ENCODE measurements at places on chromosomes 5 and 9.

GRCh38 chr5:139205124-139205523 is 7.0 kb upstream of the SIL1 start:
- DNase-seq = no peak

DNA sequence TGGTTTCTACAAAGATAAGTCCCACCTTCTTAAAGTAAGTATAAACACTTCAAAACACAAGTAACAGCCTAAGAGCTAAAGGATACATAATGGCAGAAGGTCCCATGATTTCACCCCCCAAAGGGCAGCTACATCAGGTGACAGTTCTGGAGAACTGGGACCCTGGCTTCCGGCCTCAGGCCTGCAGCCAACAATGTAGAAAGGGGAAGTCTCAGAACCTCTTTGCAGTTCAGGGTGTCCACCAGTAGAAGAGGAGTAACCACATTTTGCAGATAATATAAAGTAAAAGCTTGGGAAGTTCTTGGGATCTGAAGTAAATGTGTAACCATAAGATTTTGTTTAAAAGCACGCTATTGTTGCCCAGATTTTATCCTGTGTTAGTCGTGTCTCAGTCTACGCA is 267.4 kb upstream of the VLDLR start:
- no peak for DNase-seq

- DNase-seq = no peak
These were observed 12.2 kb upstream of the F2R start for GRCh38 chr5:76703707-76704106.

DNA sequence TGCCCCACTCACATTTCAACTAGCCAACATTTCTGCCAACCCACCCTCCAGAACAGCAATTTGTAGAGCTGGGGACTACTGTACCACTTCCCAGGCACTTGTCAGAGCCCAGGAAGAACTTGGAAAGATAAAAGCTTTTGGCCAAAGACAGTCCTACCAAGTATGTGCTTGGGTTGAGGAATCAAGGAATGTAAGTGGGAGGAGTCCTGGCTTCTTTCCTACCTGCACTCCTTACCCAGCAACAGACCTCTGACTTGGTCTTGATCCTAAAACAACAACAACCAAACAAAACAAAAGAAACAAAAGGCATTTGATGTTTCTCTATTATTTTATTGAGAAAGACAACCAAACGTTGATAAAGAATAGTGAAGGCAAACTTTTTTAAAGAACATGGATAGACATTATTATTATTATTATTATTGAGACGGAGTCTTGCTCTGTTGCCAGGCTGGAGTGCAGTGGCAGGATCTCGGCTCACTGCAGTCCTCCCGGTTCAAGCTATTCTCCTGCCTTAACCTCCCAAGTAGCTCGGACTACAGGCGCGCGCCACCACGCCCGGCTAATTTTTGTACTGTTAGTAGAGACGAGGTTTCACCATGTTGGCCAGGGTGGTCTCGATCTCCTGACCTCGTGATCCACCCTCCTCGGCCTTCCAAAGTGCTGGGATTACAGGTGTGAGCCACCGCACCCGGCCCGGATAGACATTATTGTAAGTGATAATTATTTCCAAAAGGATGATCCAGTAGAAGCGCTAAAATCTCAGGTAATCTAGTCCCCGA is 33.5 kb downstream of the ANXA2R start:
- no peak for DNase-seq

DNA sequence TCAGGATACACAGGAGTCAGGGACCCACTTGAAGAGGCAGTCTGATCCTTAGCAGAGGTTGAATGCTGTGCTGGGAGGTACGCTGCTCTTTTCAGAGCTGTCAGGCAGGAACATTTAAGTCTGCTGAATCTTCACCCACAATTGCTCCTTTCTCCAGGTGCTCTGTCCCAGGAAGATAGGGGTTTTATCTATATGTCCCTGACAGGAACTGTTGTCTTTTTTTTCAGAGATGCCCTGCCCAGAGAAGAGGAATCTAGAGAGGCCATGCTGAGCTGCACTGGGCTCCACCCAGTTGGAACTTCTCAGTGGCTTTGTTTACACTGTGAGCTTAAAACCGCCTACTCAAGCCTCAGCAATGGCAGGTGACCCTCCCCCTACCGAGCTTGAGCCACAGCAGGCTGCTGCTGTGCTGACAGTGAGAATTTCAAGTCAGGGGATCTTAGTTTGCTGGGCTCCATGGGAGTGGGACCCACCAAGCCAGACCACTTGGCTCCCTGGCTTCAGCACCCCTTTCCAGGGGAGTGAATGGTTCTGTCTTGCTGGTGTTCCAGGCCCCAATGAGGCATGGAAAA is 169.0 kb downstream of the FBXL17 start:
- no peak for DNase-seq

GRCh38 chr5:179267071-179267670 is 78.1 kb downstream of the ADAMTS2 start:
- no peak for DNase-seq

DNA sequence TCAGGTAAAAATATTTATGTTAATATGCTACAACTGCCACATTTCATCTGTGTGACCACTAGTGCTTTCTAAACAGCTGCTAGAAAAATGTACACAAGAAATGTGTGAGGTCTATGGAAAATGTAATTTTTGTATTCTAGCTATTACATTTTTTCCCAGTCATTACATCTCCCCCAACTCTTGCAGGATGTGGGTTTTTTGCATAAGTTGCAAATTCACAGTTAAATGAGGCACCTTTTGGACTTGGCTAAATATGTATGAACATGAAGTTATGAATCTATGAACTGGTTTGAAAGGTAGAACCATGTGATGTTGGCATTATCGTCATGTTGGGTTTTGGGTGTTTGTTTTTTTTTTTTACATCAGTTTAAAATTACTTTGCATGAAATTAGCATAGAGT is 590.4 kb upstream of the WWC1 start:
- DNase-seq = peak; percentile 2

GRCh38 chr5:129440424-129440823 is 19.7 kb upstream of the ADAMTS19 start:
- DNase-seq = no peak

DNA sequence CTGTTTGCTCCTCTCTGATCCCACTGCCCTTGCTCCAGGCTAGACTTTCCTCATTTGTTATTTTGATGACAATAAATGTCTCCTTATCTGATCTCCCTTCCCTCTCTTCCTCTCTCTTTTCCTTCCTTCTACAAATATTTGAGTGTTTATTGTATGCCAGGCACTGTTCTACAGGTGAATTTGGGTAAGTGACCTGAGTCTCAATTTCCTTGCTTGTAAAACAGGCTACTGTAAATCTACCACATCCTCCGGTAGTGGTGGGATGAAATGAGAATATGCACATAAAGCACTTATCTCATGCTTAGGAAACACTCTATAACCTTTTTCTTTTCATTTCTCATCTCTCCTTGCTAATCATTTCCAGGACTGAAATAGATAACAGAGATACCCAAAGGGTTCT is 86.4 kb downstream of the HMHB1 start:
- DNase-seq = peak; percentile 63

DNA sequence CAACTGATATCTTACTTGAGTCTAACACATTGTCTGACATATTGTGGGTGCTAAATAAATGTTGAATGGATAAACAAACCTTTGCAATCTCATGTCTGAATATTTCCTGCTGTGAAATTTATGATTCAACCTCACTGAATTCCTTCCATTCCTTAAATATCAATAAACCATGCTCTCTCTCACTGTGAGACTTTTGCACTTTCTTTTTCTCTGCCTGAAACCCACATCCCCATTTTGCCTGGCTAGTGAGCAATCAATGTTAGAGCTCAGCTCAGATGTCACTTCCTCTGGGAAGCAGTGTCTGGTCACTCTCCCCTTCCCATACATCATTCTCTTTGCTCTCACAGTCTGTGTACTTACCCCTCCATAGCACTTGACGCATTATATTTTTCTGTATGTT is 383.7 kb upstream of the TRPC7 start:
- DNase-seq = no peak

DNA sequence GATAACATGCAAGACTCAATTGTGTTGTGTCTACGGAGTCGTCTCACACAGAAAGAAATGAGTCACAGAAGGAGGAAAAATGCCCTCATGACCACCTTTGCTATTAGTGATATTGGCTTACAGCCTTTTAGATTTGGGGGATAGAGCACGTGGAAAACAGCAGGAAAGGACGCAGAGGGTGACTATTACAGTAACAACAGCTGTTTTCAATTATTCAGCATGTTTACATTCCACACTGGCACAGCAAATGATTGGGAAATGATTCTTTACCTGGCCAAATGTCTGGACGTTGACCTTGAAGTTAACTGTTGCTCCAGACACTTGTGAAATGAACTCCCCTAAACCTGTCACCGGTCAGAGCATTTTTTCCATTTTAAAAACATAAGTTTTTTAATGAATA is 46.8 kb downstream of the APTX start:
- DNase-seq = no peak

DNA sequence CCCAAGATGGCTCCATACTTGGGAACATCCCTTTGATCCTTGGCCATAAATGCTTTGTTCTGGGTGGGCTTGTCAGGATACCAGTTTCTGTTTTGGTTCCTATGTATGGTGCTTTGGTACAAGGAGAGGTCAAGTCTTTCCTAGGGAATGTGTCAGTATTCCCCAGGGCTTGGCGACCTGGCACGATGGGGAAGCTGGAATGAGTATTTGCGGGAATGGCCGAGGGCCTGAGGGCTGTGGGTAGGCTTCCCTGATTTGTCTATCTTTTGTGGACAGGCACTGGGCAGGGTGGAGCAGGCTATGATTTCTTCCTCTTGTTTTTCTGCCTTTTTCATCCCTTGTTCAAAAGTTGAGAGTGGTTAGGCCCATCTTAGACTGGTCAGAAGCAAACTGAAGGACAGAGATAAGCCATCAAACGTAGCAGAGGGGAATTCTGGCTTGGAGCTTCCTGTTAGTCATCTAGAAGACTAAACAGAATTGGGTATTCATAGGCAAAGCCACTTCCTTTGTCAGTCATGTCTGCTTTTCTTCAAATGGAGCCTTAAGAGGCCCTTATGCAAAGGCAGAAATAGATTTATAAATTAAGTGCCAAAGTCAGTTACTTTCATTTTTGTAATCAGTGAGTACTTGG is 13.7 kb downstream of the DOCK2 start:
- peak; percentile 28 for DNase-seq

GRCh38 chr9:13439685-13440476 is 160.4 kb upstream of the MPDZ start:
- no peak for DNase-seq

GRCh38 chr9:134290603-134291451 is 35.4 kb upstream of the RXRA start:
- no peak for DNase-seq

GRCh38 chr9:124306098-124306735 is 48.5 kb downstream of the NEK6 start:
- no peak for DNase-seq

GRCh38 chr5:167745868-167746267 is 545.6 kb upstream of the WWC1 start:
- DNase-seq = no peak

DNA sequence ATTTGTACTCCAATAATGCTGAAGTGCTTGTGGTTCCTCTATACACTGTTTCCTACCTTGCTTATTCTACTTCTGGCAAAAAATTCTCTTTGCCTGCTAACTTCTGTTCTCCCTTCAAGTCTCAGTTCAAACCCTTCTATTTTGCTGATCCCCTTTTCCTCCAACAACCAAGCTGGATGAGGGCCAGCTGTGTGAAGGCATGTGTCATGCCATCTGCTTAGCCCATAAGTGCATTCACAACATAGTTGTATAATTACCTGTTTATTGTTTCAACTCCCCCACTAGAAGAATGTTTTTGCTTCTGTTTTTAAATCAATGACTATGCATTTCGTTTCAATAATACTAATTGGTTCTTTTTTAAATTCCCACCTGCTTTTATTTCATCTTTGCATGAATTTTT is 1951.4 kb upstream of the WWC1 start:
- DNase-seq = no peak

- DNase-seq = no peak
These were observed 1.4 kb downstream of the ALAD start for GRCh38 chr9:113399646-113400200.

DNA sequence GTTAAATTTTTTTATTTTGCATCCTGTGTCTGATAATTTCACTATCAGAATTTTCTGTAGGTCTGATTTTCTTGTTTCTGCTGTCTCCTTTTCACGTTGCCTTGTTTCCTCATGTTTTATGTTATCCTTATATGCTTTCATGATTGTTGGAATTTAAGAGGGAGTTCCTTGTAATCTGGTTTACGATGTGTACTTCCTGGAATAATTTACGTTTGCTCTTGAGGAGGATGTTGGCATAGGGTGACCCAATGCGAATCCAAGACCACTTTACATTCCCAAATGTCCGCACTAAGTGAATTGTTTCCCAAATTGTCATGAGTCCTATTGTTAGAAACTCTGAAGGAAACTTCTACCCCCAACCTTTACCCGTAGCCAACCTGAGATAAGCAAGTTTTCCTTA is 80.3 kb downstream of the ADAMTSL1 start:
- no peak for DNase-seq
